ENCODE measurements at places on chromosomes 5 and 9.

- no peak for DNase-seq
Measured at GRCh38 chr9:14081745-14082144, 232.2 kb downstream of the NFIB start.

- no peak for DNase-seq
Measured at GRCh38 chr5:172506251-172506650, 51.9 kb upstream of the SH3PXD2B start.

DNA sequence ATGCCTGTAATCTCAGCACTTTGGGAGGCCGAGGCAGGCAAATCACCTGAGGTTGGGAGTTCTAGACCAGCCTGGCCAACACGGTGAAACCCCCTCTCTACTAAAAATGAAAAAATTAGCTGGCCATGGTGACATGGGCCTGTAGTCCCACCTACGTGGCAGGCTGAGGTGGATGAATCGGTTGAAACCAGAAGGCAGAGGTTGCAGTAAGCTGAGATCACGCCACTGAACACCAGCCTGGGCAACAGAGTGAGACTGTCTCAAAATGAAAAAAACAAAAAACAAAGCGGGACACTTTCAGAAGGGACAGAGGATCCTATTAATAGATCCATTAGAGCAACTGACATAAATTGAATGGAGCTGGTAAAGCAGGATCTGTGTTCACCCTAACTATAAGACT, 89.6 kb upstream of the SGCD start:
- no peak for DNase-seq

- DNase-seq: peak; percentile 69
Measured at GRCh38 chr5:122126177-122126755, 3.1 kb upstream of the ZNF474 start.

DNA sequence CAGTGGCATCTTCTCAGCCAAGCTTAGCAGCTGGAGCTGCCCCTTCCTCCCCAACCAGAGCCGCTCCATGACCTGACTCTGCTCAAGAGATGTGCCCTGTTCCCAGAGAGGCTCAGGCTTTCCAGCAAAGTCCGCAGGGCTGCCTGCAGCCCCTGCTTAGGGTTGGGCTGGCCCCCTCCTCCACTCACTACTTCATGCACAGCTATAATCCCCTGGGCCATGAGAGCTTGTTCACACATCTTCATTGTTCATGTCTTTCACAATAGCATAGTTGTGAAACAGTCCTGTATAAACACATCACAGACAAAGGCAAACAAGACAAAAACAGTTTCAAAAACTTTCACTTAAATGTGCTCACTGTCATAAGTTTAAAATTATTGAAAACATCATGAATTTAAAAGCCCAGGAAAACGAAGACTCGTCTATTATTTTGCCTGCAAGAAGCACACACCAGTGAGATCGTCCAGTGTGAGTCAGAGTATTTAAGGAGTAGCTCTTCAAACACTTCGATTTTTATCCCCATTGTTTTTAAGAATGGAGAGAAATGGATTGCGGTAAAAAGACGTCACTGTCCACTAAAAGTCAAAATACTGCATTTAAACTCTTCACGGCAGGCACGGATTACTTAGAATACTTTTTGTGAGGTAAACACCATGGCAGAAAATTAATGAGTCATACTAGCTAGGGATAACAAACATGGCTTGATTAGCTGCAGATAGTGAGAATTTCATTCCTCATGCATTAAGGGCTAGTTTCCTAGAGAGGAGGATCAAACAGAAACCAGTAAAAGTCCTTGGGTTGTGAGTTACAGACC, 40.7 kb upstream of the S1PR3 start:
- peak; percentile 91 for DNase-seq

- peak; percentile 88 for DNase-seq
Measured at GRCh38 chr5:9456435-9457042, 89.3 kb downstream of the SEMA5A start.

DNA sequence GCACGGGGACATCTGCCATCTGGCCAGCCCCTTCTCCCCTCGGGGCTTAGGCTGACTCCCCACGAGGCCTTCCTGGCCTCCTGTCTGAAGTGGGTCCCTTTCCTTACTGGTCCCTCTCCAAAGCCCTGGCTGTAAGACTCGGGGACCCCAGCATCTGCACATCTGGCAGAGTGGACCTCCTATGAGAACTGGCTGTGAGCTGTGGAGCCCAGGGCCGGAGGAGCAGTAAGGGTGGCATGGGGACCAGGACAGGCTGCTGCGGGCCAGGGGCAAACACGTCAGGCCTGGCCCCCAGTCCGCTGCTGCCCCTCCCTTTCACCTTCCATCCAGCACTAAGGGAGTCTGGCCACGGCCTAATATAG, 33.8 kb downstream of the EXOC3 start:
- DNase-seq: no peak

DNA sequence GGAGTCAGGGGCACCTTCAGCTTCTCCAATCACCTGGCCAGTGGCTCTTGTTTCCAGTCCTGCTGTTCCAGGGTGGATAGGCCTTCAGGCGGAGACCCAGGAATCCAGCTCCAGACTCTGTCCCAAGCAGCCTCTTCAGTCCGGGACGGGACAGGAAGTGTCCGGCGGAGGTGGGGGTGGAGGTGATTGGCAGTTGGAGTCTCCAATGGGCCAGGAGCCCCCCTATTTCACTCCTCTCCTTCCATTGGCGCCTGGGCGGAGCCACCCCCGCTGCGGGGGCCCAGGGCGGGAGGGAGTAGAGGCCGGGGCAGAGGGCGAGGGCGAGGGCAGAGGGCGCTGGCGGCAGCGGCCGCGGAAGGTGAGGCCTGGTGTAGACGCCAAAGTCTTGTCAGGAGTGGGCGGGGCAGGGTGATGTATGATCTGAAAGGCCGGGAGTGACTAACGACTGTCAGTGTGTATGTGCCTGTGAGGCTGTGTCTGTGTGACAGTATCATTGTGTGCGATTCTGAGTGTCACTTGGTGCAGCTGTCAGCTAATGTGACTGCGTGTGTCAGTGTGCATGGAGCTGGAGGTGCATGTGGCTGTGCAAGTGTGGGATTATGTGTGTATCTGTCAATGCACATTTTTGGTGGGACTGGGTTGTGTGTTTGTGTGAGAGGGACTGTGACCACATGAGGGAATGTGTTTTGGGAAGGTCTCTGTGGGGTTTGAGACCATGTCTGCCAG, at the start of gene IL11RA:
IL11RA (plus strand) TSS at position 310 of the 726 bp plus-strand sequence. CDS start 3,033 bp downstream, outside the sequence.
- DNase-seq: peak; percentile 86

GRCh38 chr9:110978516-110978915, 59.8 kb downstream of the LPAR1 start:
- no peak for DNase-seq

GRCh38 chr5:127577458-127577857, 60.0 kb downstream of the PRRC1 start:
- no peak for DNase-seq

DNA sequence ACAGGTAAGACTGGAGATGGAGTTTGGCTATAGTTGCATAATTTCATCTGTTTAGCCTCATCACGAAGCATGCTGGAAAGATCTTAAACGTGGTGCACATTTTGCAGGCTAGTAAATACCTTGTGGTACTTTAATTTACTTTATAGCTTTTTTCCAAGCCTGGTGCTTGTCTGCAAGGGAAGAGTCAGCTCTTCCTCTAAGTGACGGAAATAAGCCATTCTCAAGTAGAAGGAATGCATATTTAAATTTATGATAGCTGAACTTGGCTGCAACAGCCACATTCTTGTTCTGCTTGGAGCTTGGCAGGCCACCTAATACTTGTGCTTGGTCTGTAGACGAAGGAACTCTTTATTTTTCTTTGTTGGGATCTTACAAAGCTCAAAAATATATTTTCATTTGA, 188.0 kb upstream of the PIK3R1 start:
- DNase-seq: peak; percentile 57
